ENCODE measurements at places on chromosomes 16 and 17.

DNA sequence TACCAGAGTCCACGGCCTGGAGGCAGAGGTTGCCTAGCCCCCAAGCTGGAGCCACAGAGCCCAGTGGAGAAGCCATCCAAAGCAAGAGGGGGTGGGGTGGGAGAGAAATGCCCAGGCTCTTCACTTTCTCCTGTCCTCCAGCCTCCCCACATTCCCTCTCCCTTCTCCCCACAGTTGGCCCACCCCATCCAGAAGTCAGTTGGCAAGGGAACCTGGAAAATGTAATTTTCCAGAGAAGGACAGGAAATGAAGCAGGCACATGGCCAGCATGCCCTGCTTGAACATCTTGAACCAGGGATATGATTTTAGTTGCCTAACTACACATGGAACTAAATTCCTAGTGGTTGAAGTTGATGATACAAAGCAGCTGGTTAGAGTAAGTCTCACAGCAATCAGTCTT is 73.3 kb upstream of the IRX6 start:
- DNase-seq = no peak

- DNase-seq = peak; percentile 85
Observed at GRCh38 chr17:40450175-40450574, 6.9 kb downstream of the IGFBP4 start.

GRCh38 chr17:4591529-4591928 is 7.2 kb downstream of the SMTNL2 start:
- DNase-seq = peak; percentile 86

GRCh38 chr16:17412221-17412620 is 58.5 kb downstream of the XYLT1 start:
- no peak for DNase-seq

GRCh38 chr17:82495844-82496528 is 23.5 kb upstream of the FOXK2 start:
- DNase-seq = no peak

GRCh38 chr17:30956764-30957374 is 14.0 kb upstream of the RNF135 start:
- no peak for DNase-seq

- DNase-seq = no peak
Observed at GRCh38 chr17:17172990-17173389, 33.1 kb downstream of the PLD6 start.

DNA sequence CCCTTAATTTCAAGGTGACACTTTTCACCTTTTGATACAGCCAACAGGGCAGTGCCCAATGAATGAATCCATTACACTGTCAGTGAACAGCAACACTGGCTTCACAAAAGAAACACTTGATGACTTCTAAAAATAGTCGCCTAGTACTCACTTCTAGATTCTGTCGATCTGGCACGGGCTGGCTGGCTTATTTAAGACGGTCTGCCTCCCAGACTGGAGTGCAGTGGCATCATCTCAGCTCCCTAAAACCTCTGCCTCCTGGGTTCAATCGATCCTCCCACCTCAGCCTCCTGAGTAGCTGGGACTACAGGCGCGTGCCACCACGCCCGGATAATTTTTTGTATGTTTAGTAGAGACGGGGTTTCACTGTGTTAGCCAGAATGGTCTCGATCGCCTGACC is 1.9 kb downstream of the NDUFAB1 start:
- DNase-seq = no peak

- DNase-seq = no peak
Observed at GRCh38 chr17:10062691-10063385, 135.6 kb downstream of the GAS7 start.

DNA sequence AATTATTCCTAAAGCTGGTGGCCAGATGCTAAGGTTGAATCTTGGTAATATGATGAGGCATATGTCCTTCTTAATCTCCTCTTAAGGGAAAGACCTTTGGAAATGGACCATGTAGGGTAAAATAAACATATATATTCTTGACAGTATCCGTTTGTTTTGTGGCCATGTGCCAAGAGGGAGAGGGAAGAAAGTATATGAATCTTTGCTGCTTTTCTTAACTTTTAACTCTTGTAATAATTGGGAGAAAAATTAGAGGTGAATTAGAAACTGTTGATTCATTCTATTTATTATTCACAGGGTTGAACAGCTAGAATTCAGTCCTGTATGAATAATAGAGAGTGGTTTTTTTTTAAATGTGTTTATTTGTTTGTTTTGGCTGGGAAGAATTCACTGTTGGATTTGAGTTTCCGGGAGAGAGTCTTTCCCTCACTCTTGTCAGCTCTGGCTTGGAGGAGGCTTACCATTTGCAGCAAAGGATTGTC is 31.6 kb downstream of the AATF start:
- no peak for DNase-seq

DNA sequence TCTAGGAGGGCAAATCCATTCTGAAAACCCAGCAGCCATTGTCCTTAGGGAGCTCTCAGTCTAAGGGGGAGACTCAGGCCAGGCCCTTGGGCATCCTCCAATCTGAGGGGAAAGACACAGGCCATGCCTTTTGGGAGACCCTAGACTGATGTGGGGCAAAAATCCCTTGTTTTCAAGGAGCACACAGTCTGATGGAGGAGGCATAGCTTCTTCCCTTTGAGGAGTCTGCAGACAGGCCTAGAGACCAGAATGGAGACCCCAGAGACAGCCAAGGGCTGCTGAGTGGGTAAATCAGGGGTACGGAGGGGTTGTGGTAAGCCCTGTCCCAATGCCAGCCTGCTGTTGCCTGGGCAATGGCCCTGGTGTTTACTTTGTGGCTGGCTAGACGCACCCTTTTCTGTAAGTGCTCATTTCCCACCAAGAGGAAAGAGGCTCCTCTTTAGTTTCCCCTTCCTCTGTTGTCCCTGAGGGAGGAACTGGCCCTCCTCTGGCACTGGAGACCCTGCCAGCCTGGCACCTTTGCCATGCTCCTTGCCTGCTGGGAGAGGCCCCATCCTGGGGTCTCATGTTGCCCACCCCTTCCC is 19.3 kb downstream of the ARHGAP23 start:
- DNase-seq = no peak

DNA sequence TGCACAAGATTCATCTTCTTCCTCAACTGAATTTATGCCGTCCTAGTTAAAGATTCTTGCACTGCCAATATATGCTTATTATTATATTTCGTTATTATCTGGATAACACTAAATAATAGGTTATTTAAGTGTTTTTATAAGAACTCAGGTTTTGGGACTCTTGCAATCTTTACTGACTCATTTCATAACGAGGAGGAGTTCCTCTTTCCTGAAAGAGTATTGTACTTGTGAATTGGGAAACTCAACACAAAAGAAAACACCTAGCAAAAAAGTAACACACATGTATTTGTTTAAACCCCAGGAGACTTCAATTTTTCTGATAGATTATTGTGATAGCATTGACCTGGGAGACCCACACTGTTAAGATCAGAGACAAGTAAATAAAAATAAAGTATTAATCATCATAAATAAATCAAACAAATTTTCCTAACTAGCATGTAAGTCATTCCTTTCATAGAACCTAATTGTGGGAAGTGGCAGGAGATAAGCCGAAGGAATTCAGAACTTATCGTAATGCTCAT is 505.8 kb downstream of the KCNJ2 start:
- no peak for DNase-seq

DNA sequence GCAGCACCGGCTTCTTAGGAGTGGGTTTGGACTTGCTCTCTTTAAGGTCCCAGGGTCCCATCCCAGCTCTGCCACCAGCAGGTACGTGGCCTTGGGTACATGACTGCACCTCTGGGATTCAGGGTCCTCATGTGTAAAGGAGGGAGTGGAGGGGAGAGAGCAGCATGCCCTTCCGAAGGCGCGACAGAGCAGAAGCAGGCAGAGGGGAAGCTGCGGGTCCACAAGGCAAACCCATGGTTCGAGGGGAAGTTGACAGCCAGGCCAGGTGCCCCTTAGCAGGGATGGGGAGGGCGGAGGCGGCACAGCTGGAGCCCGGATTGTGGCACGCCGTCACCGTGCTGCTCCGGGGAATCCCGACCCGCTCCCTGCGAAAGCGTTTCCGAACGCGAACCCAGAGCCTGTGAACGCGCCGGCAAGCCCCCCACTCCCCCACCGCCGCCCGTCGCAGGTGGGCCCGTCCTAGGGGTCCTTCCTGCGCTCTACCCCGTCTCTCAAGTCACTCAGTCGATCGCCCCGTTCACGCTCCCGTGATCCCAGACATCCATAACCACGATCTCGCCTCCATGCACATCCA is 4.1 kb upstream of the TBX2 start:
- no peak for DNase-seq

DNA sequence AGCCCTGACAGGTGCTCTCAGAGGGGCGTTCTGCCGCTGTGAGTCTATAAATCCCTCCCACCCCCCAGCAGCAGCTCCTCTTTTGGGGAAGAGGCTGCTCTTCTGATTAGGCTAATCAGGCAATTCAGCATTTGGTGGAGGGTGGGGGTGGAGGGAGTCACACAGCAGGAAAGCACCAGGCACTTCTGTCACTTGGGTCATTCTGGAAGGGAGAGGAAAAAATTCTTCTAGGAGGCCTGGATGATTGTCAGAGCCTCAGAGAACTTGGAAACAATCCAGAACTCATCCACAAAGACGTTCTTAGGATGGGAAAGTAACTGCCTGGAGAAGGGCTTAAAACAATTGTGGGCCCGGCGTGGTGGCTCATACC is 7.3 kb upstream of the SSTR2 start:
- peak; percentile 50 for DNase-seq

DNA sequence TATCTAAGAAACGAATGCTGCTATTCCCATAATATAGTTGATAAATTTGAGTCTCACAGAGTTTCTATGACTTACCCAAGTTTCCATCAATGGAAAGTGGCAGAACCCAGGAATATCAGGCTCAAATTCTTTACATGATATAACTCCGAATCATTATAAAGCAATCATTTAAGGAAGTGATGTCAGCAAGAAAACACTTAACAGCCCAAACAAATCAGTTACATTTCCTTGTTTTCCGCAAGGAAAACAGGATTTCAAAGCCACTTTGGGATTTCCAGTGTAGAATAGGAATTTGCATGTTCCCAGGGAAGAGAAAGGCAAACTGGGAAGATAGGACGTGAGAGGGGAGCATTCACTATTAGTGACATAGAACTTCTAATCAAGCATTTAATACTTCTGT is 311.4 kb upstream of the GOT2 start:
- no peak for DNase-seq

DNA sequence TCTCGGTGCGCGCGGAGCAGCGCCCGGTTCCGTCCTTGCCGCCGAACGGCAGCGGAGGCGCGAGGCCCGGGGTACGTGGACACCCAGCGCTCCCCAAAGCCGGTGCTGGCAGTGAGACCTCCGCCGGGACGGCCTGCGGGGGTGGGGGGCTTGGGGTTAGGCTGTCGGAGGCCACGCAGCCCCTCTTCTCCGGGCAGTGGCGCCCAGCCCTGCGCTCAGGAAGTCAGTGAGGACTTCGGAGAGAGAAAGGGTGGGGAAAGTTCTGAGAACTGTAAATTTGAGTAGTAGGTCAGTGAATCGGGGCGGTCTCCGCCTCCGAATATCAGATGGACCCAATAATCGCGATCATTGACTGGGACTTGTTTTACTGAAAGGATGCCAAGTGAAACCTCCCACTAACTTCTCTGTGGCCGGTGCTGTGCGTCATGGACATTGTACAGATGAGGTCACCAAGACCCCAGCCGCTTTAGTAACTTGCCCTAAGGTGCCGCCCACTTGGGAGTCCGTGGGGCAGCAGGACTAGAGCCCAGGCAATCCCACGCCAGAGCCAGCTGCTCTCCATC is 468 bp downstream of the IL4R start:
- DNase-seq = peak; percentile 79

DNA sequence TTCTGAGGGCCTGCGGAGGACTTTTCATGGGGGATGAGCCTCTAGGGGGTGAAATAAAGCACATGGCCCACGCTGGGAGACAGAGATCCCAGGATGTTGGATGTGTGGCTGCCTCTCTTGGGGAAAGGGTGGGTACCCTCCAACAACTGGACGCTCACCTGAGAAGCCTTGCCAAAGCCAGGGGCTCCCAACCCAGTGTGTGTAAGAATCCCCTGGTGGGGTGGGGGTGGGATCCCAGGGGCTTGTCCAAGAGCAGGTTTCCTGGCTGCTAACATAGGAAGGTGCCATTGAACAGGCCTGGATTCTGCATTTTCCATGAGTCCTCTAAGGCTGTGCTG is 587 bp downstream of the SNX20 start:
- DNase-seq = no peak

GRCh38 chr17:35892091-35893035 is 12.2 kb upstream of the CCL5 start:
- DNase-seq = peak; percentile 73

DNA sequence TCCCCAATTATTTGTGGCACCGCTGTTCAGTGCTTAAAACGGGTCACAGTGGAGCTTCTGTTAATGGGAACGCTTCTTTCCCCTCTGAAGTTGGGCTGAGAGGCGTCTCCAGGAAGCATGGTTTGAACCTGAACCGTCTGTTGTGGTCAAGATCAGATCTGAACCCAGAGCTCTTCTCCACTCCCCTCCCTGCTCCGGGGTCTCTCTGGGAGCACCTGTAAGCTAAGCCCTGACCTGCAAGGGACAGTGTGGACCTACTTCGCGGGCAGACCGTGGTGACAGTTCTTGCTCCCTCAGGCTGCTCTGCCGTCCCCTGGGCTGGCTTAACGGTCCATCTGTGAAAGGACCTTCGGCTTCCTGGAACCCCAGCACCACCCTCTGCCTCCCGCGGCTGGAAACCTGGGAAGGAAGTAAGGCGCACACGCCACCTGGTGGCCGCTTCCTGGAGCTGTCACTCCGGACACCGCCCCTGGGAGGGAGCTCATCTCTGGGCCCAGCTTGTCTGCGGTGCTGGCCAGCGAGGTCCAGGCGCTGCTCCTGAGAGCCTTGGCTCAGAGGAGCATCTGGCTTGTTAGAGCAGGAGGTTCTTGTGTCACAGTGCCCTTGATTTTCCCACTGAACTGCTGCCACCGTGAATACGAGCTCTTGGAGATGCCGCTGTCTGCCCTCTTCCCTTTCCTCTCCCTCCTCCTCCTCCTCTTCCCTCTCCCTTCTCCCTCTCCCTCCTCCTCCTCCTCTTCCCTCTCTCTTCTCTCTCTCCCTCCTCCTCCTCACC is 518.5 kb upstream of the EEF2KMT start:
- DNase-seq = peak; percentile 89

DNA sequence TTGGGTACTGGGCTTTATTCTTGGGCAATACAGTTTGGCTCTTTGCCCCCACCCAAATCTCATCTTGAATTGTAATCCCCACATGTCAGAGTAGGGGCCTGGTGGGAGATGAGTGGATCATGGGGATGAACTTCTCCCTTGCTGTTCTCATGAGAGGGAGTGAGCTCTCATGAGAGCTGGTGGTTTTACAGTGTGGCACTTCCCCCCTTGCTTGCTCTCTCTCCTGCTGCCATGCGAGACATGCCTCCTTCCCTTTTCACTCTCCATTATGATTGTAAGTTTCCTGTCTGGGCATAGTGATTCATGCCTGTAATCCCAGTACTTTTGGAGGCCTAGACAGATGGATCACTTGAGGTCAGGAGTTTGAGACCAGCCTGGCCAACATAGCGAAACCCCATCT is 18.1 kb upstream of the CNEP1R1 start:
- DNase-seq = no peak

GRCh38 chr17:259341-259976 is 78.0 kb upstream of the DOC2B start:
- no peak for DNase-seq

Measured in islet precursor cell (in vitro differentiated cells).